ENCODE measurements at places on chromosomes 16 and 17.

DNA sequence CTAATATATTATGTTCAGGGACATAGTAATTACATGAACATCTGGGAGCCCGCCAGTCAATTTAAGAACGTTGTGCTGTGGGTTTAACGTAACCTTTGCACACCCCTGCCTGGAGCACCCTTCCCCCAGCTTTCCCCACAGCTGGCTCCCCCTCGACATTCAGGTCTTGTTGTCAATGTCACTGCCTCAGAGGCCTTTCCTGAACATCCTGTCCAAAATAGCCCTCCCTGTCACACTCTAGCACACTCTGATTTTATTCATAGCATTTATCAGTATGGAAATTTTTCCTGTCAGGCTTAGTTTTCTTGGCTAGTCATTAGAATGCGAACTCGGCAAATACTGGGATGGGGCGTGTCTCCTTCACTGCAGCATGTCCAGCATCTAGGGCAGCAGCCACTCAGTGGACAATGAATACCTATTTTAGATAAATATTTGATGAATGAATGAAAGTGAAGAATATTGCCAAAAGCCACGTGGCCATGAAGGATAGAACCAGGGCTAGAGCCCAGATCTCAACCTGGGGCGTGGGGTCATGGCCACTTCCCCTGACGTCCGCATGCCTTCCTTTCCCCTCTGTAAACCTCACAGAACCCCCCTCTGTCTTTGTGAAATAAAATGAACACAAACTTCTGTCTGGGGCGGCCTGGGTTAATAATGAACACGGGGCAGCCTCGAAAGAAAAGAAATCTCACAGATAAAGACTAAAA, 10.5 kb downstream of the PIK3R6 start:
- DNase-seq: no peak

GRCh38 chr16:82509691-82510430, 116.9 kb upstream of the CDH13 start:
- DNase-seq: no peak

DNA sequence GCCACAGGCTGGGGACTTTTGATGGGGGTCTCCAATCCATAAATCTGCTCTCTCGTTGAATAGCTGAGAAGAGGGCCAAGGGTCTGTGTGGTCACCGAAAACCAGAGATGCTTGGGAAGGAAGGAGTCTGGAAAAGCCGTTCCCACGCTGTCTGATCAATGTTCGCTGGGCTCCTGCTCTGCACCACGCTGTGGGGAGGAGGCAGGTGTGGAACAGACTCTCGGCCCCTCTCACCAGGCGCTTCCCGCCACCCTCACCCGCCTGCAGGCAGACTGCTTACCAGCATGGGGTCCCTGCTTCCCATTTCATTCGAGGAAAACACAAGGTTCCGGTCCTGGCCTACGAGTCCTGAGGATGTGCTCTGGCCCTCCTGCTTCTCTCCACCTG, 702 bp upstream of the ALDH3A1 start:
- DNase-seq: no peak

DNA sequence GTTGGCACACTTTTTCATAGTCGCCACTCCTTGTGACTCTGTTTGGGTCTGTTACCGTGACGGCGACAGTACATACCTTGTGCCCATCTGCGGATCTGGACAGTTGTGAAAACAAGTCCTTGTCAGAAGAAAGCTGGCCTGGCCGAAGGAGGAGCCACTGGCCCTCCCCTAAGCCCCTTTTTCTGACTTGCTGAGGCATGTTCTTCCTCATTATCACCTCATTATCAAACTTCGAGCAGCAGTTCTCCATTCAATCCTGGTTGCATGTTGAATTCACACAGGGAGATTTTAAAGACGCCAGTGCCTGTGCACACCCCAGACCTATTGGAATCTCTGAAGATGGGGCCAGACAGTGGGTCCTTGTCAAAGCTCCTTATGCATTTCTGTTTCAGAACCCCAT, 61.1 kb downstream of the CYLD start:
- DNase-seq: no peak

DNA sequence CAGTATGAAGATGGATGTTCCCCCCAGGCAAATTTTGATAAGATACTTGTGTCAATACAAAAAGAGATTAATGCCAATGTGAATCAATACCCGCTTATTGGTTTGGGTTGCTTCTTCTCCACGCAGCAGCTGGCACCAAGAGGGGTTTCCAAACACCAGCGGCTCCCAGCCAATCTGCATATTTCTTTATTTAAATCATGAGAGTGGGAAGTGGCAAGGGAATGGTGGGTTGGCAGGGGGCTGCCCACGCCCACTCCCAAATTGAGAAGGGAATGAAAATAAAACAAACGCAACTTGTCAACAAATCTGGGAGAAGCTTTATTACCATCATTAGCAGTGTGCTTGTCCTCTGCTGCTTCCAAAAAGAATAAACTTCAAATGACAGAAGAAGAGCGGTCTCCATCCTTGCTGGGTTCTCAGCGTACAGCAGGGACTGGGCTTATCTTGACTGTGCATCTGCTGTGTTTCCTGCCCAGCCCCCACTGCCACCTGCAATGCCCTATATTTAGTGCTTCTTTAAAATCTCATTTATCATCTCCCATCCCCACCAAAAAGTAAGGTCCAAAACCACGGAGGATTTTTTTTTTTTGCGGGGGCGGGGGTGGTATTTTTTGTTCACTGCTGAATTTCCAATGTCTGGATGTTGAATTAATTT, 34.9 kb upstream of the C16orf78 start:
- no peak for DNase-seq

DNA sequence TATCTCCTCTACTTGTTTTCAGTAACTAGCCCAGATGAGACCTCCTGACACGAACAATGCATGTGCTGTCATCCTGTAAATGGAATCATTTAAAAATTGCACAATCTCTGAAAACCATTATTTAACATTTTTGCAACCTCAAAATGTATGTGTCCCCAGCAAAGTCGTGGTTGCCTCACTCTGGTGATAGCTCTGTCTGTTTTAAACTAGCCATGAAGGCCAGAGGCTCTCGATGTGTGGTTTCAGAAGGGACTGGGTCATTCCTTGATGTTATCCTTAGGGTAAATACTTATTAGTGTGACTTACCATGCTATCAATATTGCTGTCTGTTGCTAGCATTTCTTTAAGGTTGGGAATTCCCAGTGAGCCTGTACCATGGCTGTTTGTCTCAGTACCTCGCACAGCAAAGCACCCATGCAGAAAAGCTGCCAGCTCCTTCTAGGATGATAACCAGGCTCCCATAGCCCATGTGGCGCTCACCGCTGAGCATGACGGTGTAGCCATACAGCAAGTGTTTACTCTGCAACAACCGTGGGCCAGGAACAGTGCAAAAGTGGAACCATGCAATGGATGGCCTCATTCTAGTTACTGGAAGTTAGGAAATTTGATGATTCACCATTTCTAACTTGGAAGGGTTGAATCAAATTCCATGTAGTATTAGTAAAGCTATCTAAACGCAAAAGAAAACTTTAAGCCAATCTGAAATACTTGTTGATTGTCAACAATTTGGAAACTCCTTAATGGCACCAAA, 2.9 kb upstream of the PGS1 start:
- no peak for DNase-seq

DNA sequence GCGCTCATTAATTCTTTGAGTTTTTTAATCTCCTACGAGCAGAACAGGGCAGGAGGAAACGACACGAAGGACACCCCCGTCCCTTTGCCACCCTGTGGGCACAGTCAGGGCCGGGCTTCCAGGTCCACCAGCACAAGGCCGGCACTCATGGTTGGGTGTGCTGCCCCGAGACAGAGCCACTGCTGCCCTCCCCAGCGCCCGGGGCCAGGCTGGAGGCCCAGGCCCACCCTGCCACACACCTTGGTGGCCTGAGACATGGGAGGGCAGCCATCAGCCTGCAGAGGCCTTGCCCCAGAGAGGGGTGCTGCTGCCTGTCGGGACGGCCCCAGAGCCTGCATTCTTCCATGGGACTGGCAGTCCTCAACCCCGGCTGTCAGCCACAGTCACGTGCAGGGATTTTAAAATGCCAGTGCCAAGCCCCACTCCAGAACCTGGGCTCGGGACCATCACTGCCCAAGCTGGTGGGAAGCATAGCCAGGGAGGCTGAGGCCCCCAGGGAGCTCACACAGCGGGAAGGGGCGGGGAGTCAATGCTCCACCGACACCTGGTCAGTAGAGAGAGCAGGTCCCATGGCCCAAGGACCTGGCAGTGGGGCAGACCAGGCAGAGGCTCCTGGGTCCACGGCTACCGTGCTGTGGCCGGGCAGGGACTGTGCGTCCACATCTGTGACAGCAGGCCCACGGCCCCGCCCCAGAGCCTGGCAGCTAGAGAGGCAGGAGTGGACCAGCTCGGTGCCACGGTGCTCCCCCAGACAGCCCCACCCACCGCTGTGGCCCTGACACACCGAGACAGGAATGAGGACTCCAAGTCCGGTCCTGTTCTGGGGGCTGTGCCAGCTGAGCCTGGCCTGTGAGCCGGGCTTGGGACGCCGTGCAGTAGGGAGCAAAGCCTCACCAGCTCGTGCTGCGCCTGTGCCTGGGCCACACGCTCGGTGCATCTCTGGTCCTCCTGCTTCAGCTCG, 27.5 kb downstream of the CEP131 start:
- DNase-seq: no peak

- DNase-seq: peak; percentile 73
Measured at GRCh38 chr17:10616502-10617119, 40.5 kb downstream of the MYH3 start.

- peak; percentile 46 for DNase-seq
Measured at GRCh38 chr17:34499576-34499975, 79.8 kb upstream of the TMEM132E start.

DNA sequence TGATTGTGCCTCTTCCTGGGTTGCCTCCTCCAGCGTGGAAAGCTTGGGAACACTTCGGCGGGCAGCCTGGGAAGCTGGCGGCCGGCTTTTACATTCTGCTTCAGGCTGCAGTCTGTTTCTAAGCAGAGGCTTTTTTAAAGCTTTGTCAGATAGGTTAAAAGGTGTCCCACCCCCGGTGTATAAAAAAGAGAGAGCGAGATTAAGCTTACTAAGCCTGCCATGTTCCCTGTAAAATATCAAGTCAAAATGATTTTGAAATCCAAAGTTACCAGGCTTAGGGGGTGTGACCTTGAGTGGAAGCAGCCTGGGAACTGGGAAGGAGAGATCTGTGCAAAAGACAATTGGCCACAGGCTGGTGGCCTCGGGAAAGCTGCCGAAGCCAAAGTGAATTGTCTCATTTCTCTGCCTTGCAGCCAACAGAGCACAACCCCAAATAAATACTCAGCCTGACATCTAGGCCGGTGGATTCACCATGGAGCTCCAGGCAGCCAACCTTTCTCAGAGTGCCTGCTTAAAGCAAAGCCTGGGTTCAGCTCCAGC, 254.5 kb downstream of the FTO start:
- no peak for DNase-seq

GRCh38 chr16:81497690-81498089, 53.1 kb downstream of the CMIP start:
- no peak for DNase-seq

- DNase-seq: peak; percentile 35
Measured at GRCh38 chr17:44221862-44222111, 2.3 kb upstream of the UBTF start.

GRCh38 chr16:46929378-46930332, 43.8 kb downstream of the DNAJA2 start:
- DNase-seq: no peak

GRCh38 chr17:73989671-73990070, 213.8 kb upstream of the RPL38 start:
- no peak for DNase-seq

DNA sequence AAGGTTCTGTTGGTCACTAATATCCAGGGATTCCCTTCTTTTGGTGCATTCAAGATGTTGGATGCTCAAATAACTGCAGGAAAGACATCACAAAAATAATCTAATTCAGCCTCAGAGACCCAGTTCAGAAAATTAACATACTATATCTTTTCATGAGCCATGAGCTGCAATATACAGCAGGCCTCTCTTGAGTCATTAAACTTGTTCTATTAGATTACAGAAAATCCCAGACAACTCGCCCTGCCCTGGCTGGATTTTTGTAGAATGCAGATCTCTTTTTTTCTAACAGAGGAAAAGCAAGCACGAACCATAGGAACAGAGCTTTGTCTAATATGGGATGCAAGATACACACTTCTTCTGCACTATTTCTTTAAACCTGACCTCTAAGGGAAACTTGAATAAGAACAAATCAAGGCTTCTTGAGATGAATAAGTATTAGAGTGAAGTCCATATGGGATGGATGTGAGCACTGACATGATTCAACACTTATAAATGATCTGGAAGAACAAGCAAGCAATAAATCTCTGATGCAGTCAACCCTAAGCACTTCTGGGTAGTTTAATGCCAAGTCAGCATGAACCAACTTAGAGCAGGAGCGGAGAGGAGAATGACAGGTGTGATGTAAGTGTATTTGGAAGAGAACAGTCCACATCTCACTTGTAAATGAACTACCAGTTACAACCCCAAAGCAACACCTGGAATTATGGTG, 70.7 kb upstream of the GNAO1 start:
- no peak for DNase-seq

GRCh38 chr17:5531085-5531418, 44.7 kb downstream of the MIS12 start:
- DNase-seq: no peak

- DNase-seq: no peak
Measured at GRCh38 chr16:23195366-23195978, 12.9 kb downstream of the SCNN1G start.

- DNase-seq: no peak
Measured at GRCh38 chr16:81693041-81693743, 85.9 kb upstream of the PLCG2 start.

GRCh38 chr16:82845116-82845515, 218.3 kb downstream of the CDH13 start:
- no peak for DNase-seq

- no peak for DNase-seq
Measured at GRCh38 chr16:87245511-87245910, 71.7 kb downstream of the C16orf95 start.

DNA sequence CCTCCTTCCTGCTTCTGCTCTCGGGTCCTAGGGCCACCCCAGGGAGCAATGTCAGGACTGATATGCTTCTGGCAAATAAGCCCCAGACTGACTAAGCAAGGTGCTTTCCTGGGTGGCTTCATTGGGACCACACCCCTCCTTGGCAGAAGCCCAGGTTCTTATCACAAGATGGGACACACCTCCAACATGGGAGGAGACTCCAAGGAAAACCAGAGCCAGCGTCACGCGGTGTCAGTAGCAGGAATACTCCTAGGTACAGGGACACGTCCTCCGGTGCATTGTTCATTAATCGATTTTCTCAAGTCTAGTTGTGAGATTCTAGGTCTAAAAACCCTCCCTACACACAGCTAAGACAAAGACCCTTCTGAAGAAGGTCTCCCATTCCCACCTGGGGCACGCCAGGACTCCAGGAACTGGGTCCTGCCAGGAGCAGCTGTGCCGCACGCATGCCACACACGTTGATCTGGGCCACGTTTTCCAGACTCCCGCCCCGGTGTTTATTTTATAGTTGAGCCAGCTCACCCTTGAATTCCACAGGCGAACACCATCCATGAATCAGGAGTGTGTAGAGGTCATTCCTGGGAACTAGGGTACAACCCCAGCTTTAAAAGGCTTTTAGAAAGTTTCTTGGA, 30.8 kb downstream of the FA2H start:
- peak; percentile 83 for DNase-seq

GRCh38 chr16:63069047-63069446, 1032.8 kb upstream of the CDH8 start:
- DNase-seq: no peak

- DNase-seq: peak; percentile 36
Measured at GRCh38 chr17:47806913-47807255, 14.7 kb downstream of the OSBPL7 start.
